ENCODE measurements at places on chromosomes 2 and 18.

GRCh38 chr2:140481136-140481535 is 1649.7 kb downstream of the LRP1B start:
- DNase-seq, result no peak

- DNase-seq, result peak; percentile 49
Measured at GRCh38 chr2:102618452-102619413, 620 bp upstream of the SLC9A2 start.

GRCh38 chr2:58042486-58042970 is 4.1 kb upstream of the VRK2 start:
- no peak for DNase-seq

- DNase-seq, result no peak
Measured at GRCh38 chr2:182197529-182197928, 211.9 kb downstream of the PPP1R1C start.

GRCh38 chr18:7023581-7023980 is 94.0 kb downstream of the LAMA1 start:
- no peak for DNase-seq

DNA sequence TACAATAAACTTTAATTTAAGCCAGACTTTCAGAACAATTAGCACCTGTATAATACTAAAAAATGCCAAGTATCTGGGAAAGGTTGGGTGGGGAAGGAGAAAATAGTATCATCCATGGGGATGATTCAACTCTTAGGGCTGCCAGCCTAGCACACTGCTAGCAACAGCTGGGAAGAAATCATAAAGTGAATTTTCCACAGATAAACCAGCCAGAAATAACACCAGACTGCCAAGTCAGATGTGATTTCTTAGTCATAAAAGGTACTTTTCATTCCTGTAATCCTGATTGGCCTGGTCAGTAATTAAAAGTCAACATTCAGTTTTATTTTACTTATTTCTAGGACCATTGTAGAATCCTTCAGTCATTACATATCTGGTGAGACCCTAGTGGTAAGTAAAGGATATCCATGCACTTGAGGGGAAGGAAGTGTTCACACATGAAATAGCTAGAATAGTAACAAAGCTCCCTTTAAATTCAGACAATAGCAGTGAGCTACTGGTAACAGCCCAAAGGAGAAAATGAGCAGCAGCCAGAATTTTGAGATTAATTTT is 59.4 kb downstream of the LIMS1 start:
- no peak for DNase-seq

DNA sequence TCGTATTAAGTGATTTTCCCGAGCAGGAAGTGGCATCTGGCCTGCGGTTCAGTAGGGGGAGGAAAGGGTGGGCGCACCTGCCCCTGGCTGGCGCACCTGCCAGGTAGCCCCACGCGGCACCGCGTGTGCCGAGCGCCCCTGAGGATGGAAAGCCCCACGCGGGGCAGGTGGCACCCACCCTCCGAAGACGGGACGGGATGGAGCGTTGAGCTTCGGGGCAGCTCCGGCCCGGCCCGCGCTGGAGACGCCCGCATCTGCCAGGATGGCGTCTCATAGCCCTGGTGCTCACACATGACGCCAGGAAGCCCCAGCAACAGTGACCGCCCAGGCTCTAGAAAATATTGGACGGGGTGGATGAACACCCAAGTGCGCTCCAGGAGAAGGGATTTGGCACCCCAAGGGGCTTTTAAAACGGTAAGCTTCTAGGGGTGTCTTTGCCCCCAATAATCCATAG is 2.5 kb upstream of the NFATC1 start:
- no peak for DNase-seq

GRCh38 chr2:120820263-120820952 is 84.7 kb downstream of the GLI2 start:
- DNase-seq, result no peak

- no peak for DNase-seq
Measured at GRCh38 chr18:75214332-75214690, 3.7 kb downstream of the TSHZ1 start.

- no peak for DNase-seq
Measured at GRCh38 chr2:2914252-2914651, 463.4 kb downstream of the EIPR1 start.

GRCh38 chr2:69184224-69184623 is 171.2 kb downstream of the ANTXR1 start:
- no peak for DNase-seq

GRCh38 chr2:101679801-101680487 is 17.6 kb upstream of the MAP4K4 start:
- no peak for DNase-seq

- DNase-seq, result no peak
Measured at GRCh38 chr2:31253356-31254131, 19.6 kb downstream of the EHD3 start.

DNA sequence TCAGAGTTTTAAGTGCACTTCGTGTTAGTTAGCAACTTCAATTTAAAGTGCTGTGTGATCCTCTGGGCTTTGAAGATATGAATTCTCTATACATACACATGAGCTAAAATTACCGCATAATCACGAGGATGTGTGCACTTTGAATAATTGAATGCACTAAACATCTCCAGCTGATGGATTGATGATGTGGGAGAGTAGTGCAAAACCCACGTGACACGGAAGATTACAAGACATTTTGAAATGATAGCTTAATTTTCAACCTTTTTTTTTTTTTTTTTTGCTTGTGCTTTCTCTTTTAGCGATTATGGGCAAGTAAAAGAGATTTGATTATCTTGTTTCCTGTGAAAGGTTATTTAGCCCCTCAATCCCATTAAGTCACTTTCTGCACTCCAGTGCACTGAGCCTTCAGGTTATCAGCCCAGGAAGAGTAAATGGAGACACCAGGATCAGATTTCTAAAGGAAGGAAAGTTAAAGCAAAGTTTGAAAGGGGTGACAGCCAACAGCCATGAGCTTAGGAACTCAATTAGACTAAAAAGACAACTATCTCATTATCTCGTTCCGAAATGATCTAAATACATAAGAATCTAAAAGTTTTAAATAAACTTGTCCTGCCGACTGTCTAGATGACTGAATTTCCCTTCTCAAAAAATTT is 81.6 kb downstream of the CDK15 start:
- no peak for DNase-seq

DNA sequence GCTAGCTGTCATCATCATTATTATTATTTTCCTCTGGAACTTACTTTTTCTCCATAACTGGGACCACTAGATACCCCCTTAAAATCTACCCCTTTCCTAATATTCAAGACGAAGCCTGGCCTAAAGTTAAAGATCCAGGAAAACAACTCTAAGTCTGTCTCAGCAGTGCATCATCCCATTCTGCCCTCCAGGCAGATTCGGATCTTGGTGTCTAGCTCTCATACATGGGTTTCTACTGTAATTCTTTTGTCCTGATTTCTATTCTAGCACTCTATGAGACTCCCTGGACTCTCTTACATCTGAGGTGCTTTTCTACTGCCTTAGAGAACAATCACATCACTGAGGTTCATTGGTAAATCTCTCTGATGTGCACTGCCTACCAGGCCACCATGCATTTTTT is 35.5 kb downstream of the MAP2 start:
- DNase-seq, result no peak

DNA sequence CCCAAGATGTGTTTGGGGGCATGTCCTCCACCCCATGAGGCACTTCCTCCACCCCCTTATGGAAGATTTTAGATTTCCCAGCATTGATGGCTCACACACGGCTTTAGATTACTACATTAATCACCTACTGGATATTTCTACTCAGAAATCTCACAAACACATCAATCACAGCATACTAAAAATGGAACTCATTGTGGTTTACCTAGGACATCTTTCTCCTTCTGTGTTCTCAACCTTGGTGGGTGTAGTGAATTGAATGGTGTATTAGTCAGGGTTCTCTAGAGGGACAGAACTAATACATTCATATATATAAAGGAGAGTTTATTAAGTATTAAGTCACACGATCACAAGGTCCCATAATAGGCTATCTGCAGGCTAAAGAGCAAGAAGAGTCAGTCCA is 82.1 kb upstream of the CYRIA start:
- no peak for DNase-seq

DNA sequence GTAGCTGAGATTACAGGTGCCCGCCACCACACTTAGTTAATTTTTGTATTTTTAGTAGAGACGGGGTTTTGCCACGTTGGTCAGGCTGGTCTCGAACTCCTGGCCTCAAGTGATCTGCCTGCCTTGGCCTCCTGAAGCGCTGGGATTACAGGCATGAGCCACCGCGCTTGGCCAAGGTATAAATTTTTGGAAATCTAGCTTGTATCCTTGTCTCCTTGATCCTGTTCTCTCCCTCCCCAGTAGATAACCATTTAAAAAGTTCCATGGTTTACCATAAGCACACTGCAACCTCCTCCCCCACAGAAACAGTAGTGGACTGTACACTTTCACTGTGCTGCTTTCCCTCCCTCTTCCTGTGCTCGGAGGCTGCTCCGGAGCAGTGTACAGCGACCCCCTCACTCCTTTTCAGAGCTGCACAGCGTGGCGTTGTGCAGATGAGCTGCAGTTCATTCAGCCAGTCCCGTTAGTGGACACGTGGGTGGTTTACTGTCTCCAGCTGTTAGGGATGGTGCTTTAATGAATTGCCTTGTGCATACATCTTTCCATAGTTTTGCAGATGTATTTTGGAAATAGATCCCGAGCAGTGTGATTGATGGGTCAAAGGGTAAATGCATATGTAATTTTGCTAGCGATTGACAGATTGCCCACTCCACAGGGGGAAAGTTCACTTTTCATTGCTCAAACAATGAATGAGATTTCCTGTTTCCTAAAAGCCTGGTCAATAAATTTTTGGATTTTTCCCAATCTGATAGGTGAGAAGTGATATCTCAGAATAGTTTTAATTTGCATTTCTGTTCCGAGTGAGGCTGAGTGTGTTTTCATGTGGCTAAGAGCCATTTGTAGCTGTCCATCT is 14.8 kb downstream of the ASB1 start:
- no peak for DNase-seq

DNA sequence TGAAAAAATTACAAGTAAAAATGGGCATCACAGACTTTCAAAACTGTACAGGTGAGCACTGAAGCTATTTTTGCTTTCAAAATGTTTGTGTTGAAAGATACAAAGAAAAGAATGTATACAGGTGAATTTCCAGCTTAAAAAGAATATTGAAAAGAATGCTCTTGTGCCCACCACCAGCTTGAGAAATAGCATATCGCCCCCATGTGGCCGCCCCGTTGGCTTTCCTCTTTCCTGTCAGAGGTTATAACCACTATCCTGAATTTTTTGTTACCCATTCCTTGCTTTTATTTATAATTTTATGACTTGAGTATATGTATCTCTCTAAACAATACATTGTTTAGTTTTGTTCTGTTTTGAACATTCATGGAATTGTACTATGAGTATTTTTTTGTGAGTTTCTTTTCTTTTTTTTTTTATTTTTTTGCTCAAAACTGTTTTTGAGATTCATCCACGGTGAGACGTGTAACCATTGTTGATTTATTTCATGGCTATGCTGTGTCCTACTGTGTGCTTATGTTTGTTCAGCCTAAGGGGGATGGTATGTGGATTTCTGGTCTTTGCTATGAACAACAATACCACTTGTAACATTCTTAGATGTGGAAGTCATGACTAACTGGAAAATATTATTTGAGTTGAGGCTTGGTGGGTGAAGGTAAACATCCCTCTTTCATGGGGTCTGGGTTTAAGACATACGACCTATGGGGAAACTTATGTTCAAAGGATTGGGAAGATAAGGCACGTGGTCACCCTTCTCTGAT is 11.6 kb downstream of the TRPM8 start:
- no peak for DNase-seq

GRCh38 chr2:240586919-240587800 is 626 bp downstream of the CAPN10 start:
- DNase-seq, result no peak

DNA sequence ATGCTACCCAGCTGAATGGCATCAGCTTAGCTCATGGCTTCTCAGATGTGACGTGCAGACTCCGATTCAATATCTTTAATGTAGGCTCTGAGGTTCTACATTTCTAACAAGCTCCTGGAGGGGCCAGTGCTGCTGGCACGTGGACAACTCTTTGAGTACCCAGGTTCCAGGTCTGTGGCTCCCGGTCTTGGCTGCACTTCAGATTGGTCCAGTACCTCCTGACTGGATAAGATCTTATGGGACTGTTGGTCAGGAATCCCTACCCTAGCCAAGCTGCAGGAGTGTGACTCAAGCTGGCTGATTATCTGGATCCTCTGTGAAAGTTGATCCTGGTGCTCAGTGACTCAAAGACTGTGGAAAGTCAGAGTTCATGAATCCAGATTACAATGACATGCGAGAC is 222.1 kb downstream of the ANKRD30B start:
- no peak for DNase-seq

- DNase-seq, result no peak
Measured at GRCh38 chr2:209472112-209472832, 48.4 kb downstream of the MAP2 start.

GRCh38 chr18:22705328-22705727 is 227.8 kb upstream of the RBBP8 start:
- no peak for DNase-seq
